ENCODE measurements at places on chromosomes 16 and 17.

DNA sequence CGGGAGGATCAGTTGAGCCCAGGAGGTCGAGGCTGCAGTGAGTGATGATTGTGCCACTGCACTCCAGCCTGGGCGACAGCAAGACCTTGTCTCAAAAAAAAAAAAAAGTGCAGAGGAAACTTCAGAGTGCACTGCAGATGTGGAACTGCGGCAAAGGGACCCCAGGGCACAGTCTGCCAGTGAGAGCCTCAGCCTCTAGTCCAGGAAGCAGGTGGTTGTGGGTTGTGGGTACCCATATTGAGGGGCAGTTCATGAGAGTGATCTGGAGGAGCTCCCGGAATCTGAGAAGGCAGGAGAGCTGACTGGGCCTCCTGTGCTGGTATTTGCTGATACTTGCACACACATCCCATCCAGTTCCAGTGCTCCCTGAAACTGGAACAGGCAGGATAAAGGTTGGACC, 13.1 kb downstream of the FOXN1 start:
- no peak for DNase-seq

- no peak for DNase-seq
These were observed 883 bp downstream of the USH1G start for GRCh38 chr17:74922172-74922571.

DNA sequence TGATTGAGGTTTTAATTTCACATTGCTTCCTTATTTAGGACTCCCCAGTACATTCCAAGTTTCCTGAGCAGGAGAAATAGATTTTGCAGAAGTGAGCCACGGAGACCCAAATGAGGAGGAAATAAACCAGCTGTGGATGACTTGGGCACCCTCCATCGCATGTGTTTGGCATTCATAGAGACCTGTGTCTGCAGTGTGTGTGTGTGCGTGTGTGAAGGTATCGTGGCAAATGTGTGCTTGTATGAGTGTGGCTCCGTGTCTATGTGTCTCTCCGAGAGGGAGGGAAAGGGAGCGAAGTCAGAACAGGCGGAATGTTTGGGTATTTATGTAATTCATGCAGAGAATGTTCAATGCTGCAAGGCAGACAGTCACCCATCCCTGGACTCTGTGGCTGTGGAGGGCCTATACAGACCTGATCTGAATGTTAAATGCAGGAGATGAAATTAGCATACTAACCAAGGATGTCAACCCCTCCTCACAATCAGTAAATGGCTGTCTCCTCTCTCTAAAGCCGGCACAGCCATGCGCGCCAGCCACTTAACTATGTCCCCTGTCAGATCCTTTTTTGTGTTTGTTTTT, 186.0 kb upstream of the ZFHX3 start:
- no peak for DNase-seq

DNA sequence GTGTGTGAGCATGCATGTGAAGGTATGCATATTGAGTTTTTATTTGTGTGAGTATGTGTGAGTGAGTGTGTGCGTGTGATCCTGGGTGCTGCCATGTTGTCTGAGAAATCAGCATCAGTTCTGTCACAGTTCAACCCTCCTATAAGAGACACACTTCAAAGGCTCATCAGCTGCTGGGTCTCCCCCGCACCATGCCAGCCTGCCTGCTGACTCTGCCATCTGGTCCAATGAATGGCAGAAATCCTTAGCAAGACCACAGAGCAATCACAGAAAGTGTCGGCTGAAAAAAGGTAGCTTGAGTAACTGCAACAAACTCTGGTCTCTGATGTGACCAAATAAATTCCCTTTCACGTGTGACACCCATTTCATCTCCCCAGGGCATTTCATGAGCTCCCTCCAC, 381.8 kb upstream of the MAF start:
- DNase-seq: no peak

- DNase-seq: peak; percentile 35
These were observed 712 bp upstream of the SPECC1 start for GRCh38 chr17:20008242-20009051.

DNA sequence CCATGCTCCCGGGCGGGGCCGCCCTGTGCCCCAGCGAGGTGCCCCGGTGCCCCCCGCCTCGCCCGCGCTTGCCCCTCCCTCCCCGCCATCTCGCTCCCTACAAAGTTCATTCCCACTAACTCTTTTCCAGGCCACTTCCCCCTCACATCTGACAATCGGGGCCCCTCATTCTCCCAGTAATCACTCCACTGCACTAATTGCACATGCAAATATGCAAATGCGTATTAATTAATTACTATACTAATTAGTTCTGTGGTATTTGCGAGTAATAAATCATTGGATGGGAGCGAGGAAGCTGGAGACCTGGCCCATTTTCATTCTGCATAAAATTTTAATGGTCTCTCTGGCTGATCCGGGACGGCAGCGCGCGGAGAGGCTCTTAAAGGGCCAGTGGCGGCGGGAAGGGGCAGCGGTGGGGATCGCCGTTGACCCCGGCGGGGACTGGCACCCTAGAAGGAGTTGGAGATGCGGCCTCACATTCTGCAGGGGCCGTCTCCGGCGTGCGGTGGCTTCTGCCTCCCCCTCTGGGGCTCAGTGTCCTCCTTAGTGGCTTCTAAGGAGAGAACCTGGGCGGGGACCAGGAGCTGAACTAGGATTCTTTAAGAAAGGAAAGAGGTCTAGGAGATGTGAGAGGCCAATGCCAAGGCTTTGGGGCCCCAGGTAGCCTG, 8.4 kb upstream of the PPP1R1B start:
- DNase-seq: no peak

GRCh38 chr17:80064696-80065095, 28.3 kb downstream of the CCDC40 start:
- no peak for DNase-seq

- DNase-seq: peak; percentile 30
These were observed 668 bp downstream of the SPATA2L start for GRCh38 chr16:89700649-89701424.
